ENCODE measurements at places on chromosomes 2 and 18.

DNA sequence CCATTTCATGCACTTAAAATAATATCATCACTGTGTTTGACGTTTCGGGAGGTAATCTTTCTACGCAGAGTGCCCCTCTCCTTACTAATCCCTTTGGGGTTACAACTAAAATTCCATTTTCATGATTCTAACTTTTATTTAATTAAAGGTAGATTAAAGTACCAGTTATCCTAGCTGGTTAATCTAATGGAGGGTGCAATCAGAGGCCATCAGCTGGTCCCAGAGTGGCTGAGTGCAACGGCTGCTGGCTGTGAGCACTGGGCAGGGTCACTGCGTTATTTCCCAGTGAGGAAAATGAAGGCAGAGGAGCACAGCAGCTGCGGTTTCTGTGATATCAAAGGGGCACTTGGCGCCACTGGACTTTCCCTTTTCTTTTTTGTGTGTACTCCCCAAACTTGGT is 12.1 kb downstream of the SCYGR4 start:
- no peak for DNase-seq

DNA sequence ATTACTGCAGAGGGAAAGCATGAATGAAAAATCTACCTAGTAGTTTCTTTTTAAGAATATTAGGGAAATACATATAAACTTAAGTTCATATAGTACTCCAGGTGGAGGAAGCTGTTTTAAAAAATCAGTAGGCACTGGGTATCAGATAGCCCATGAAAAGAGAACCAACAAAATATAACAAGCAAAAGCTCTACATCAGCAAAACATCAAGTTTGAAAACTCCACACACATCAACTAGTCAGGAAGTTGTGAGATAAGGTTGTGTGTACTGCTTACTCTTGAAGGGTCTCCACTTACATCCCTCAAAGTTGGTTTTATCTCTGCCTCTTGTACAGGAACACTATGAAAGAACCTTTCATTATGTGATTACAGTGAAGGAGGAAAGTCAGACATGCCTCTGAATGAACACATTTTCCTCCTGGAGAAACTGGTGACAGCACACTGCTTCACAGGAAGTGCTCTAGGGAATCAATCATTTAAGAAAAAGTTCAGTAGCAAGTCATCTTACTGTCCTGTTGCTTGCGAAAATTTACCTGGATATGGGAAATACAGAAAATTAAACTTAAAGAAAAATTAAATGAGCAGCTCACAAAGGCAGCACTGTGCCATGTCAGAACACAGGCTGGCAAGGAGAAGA is 57.7 kb downstream of the THADA start:
- DNase-seq, result no peak

DNA sequence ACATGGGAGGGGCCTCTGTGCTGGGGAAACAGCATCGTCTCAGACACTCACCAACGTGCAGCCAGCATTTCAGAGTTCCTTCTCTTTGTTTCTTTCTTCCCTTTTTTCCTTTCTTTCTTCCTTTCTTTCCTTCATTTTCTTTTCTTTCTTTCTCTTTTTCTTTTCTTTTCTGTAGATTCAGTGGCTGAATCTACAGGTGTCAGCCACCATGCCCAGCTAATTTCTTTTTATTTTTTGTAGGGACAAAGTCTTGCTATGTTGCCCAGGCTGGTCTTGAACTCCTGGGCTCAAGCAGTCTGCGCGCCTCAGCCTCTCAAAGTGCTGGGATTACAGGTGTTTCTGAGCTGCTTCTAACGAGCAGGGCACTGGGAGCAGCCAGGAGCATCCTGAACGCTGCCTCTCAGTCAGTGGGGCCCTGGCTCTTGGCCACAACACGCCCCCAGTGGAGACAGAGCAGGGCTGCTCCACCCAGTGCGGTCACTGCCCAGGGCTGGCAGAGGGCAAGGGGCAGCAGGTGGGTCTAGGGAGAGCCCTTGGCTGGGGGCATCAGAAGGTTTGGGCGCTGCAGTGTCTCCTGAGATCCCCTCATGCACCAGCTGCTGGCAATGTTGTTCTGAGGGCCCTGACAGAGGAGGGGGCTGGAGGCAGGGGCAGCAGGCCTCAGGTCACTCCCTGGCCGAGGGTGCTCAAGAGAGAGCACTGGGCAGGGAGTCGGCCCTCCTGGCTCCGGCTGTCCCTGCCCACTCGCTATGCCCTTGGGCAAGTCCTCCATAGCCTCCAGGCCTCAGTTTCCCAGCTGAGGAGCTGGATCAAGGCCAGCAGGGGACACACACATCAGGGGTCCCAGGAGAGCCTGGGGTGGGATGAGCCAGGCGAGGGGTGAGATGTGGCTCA is 4.7 kb upstream of the KLHL30 start:
- no peak for DNase-seq

- DNase-seq, result no peak
Measured at GRCh38 chr18:21064347-21064746, 47.3 kb downstream of the ROCK1 start.

DNA sequence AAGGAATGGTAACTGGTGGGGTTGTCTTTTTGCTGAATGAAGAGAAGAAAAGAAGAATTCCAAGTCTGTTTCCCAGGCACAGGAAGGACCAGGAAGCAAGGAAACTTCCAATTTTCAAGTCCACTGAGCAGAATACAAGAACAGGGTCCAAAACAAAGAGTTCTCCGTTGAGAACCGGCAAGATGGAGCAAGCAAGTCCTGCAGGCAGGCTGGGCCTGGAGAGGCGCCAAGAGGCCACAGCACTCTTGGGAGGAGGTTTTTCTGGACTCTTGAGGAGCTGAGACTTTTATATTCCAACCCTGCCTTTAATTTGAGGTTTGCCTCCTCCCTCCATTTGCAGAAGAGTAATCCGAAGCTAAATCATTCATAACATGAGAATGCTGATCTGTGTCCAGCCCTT is 224.5 kb downstream of the IKZF2 start:
- DNase-seq, result no peak

DNA sequence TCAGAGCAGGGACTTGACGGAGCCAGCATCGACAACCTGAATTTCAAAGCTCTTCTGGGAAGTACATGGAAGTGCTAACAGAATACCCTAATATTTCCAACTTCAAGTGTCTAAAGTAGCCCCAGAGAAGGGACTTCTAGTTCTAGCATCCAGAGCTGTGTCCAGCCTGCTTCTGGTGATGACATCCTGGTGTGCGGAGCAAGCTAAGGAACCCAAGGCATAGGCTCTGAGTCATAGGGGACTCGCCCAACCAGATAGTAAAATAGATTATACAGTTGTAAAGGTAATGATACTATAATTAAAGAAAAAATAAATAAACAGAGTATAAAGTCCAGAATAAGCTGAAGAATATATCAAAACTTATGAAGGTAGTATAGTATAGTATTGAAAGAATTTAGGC is 108.1 kb upstream of the SERPINE2 start:
- no peak for DNase-seq

DNA sequence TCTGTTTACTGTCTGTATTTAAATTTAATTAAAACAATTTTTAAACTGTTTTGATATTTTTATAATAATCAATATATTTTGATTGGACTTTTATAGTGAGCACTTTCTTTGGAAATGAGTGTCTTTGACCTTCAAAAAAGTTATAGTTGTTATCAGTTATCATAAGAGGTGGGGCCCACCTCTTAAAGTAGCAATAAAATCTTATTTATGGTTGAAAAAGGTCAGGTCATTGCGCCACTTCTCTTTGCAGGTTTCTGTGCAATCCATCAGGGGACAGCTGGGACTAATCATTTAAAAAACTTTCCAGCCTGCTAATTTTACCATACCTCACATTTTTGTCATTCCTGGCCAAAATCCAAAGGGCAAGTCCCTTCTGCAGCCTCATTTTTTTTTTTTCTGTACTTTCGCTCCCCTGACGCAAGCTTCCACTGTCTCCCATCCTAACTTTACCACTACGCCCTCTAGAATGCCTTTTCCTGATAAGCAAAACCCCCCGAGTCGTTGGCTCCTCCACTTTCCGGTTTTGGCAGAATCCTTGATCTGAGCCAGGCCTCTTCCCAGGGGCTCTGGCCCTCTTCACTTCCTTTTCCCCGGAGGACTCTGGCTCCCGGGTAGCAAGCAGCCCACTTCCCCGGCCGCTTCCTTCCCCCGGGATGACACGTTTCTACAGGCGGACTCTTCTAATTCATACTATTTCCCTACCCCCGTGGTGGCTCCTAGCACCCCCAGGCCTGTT is 1.1 kb upstream of the SEH1L start:
- DNase-seq, result no peak

GRCh38 chr2:112483042-112483473 is 1.1 kb downstream of the TTL start:
- no peak for DNase-seq

- DNase-seq, result no peak
Measured at GRCh38 chr18:43265465-43265864, 11.8 kb downstream of the SYT4 start.

DNA sequence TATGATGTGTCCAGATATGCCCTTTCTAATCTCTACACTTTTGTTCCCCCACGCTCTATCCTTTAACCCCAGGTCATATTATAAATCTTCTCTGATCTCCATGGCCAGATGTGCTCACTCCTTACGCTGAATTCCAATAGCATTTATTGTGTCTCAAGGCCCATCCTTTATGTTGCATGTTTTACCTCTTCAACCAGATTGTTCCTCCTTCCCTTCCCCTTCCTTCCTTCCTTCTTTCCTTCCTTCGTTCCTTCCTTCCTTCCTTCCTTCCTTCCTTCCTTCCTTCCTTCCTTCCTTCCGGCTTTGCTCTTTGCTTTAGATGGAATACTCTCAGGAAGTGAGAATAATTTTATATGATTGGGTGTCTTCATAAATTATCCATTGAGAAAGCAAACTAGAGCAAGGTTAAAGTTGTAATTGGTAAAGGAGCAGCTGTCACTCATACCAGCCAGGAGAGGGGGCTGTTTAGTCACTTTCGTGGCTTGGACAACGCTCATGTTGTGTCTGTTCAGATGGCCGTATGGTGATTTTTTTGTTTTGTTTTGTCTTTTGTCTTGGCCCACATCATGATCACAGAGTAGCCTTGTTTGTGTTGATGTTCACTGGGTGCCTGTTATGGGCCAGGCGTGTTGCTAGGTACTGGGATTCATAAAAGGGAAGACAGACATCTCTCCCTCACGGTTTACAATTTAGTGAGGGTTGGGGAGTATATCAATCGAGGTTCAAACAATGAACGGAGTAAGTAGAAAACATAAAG is 68.0 kb downstream of the DAW1 start:
- no peak for DNase-seq

GRCh38 chr18:32278177-32278799 is 88.4 kb downstream of the MEP1B start:
- no peak for DNase-seq

- DNase-seq, result no peak
Measured at GRCh38 chr18:8548186-8548585, 61.1 kb upstream of the RAB12 start.

DNA sequence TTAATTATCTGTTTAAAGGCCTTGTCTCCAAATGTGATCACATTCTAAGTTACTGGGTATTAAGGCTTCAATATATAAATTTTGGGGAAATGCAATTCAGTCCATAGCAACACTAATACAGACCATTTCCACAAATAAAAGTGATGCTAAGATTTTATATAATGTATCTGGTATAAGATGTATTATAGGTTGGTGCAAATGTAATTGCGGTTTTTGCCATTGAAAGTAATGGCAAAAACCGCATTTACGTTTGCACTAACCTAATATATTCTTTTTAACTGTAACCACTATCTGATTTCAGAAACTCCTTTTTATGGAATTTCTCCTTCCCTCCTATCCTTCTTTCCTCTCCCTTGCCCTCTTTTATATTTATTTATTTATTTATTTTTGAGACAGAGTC is 1020.6 kb downstream of the BCL11A start:
- DNase-seq, result no peak

DNA sequence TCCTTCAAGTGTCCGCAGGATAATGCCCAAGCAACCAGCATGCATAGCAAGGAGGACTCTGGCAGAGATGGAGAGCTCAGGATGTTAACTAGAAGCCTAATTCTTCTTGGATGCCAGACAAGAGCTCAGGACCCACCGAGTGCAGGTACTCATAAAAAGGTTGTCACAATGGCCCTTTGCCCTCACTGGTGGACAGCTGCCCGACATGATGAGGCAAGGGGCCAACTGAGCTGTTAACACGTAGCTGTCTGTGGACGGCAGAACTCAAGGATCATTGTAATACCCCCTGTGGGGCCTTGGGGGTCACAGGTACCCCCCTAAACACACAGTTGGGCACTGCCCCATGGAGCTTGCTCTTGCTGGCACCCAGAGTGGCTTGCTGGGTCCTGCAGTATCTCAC is 393.7 kb downstream of the PIK3C3 start:
- DNase-seq, result no peak
